ENCODE measurements at places on chromosomes 7 and 10. TPM values are rescaled to one million over a fixed set of nuclear protein-coding genes. Genes with fewer than 3 reads are reported as not detected.
A peak's percentile ranks its signal among the peaks of the same experiment; 100 is the strongest.

The ACSM6 gene
- 0.50 TPM for polyA plus RNA-seq

The HOXA9 gene
- polyA plus RNA-seq = 95.8 TPM

The CALHM1 gene
- polyA plus RNA-seq = 0.06 TPM

GRCh38 chr10:122191936-122192541, 79.1 kb upstream of the BTBD16 start:
- peak; percentile 25 for DNase-seq

DNA sequence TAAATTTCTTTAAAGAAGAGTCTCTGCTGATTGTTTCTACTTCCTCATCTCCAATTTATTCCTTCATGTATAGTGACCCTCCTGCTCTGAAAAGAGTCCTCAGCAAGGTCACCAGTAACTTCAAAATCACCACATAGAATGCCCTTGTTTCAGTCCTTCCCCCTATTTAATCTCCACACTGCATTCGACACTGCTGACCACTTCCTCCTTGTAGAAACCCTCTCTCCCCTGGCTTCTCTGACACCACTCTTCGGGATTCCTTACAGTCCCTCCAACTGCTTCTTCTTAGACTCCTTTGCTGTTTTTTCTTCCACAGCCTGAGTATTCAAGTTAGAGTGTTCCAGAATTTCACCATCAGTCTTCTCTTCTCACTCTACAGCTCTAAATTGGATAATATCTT, 89.5 kb downstream of the VPS41 start:
- no peak for DNase-seq

- DNase-seq = no peak
Observed at GRCh38 chr7:76095908-76096307, 48.0 kb downstream of the MDH2 start.

The KCND2 gene
- 12.5 TPM for polyA plus RNA-seq

- DNase-seq = no peak
Observed at GRCh38 chr7:115572111-115572510, 458.5 kb downstream of the TFEC start.

DNA sequence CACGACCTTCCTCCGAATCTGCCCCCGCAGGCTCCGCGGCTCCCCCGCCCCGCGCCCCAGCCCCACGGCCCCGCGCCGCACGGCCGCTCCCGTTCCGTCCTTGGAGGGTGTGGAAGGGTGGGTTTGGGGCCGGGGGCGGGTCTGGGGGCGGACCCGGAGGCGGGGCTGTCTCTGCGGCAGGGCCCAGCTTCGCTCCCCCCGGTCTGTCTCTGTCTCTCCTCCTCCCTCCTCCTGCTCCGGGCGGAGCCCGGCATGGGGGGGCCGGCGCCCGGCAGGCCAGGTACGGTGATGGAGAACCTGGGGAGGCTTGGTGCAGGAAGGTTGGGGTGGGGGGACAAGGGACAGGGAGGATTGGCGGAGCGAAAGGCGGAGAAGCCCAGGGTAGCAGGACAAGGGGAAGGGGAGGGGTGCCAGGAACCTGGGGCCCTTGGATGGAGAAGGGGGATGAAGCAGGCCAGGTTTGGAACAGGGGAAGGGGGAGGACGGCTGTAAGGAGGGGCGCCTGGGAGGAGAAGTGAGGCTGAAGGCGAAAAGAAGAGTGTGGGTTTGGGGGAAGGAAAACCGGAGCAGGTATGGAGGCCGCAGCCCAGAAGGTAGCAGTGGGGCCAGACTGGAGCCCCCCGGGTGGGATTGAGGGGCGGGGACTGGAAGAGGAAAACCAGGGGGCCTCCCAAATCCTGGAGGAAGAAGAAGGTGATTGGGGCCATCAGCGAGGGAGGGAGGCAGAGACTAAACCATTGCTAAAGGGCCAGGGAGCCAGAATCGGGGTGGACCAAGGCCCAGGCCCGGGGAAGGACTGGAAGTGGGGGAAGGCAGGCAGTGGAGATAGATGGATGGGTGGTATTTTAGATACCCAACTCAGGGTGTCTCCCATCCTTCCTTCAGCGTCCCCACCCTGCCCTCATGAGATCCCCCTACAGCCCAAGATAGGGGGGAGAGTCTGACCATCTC, at the start of gene NYAP1:
NYAP1 (plus strand) TSS at position 206 of the 951 bp plus-strand sequence. CDS start 1,385 bp downstream, outside the sequence.
- DNase-seq = no peak

GRCh38 chr7:99267481-99267840, 5.2 kb upstream of the MYH16 start:
- no peak for DNase-seq

The SPDYE5 gene
- 3.1 TPM for polyA plus RNA-seq

- DNase-seq = no peak
Observed at GRCh38 chr10:4771554-4772201, 54.3 kb upstream of the AKR1E2 start.

DNA sequence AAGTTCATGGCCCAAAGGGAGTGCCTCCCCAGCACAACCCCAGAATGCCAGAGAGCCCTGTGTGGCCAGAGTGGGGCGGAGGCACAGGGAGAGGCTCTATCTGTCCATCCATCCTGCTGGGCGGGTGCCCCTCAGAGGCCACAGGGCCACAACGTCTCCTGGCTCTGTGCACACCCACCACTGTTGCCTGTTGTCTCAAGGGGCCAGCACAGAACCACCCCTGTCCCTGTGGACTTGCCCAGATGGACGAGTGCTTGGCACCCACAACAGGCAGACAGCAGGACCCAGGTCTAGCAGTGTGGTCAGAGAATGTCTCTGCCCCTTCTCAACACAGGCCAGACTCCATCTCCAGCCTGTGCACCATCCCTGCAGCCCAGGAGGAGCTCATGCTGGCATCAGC, 92.8 kb downstream of the PAXIP1 start:
- no peak for DNase-seq

DNA sequence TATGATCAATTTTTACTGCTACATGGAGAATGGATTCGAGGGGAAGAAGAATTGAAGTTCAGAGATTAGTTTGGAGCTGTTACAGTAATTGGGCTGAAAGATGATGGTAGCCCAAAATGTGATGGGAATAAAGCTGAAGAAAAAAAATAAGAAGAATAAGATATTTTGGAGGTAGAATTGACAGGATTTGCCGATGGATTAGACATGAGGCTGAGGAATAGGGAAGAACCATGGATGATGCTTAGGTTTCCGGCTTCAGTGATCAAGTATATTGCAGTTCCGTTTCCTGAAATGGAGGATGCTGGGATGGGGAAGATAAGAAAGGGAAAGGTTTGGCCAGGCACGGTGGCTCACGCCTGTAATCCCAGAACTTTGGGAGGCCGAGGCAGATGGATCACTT, 38.9 kb upstream of the FHIP2A start:
- no peak for DNase-seq

The SLC26A4 gene
- polyA plus RNA-seq = 3.2 TPM

DNA sequence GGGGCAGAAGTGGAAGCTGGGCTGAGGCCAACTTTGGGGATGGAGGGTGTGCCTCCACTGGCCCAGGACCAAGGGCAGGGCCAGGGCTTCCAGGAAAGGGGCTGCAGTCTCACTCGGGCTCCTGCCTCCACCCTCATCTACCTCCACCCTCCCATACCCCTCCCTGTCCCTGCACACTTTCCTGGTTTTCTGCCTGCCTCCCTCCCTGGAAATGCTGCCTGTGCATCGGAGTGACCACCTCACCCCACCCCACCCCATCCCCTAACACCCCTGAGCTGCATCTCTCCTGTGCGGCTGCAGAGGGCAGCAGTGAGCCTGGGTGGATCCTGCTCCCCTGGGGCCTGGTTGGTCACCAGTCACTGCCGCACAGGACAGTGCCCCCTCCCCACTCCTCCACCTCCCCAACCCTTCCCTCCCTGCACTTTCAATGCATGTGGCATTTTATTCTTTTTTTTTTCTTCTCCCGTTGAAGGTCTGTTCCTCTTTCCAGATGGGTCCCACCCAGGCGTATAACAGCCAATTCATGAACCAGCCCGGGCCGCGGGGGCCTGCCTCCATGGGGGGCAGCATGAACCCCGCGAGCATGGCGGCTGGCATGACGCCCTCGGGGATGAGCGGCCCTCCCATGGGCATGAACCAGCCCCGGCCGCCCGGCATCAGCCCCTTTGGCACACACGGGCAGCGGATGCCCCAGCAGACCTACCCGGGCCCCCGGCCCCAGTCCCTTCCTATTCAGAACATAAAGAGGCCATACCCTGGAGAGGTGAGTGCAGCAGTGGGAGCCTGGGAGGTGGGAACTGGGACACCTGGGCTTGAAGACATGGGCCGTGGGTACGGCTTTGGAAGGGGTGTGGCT, 54.1 kb upstream of the PPIF start:
- DNase-seq = no peak

DNA sequence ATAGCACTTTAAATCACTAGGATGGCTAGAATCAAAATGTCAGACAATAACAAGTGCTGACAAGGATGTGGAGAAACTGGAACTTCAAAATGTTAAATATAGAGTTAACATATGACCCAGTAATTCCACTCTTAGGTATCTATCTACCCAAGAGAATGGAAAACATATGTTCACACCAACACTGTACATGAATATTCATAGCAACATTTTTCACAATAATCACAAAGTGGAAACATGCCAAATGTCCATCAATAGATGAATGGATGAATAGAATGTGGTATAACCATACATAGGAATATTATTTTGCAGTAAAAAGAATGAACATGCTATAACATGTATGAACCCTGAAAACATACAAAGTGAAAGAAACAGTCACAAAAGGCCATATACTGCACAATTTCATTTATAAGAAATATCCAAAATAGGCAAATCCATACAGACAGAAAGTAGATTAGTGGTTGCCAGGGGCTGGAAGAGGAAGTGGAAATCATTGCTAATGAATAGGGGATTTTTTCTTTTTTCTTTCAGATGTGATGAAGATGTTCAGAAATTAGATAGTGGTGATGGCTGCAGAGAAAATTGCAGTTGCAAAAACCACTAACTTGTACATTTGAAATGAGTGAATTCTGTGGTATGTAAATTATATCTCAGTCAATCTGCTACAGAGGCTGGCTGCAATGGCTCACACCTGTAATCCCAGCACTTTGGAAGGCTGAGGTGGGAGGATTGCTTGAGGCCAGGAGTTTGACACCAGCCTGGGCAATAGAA, 93.0 kb downstream of the CPVL start:
- DNase-seq = no peak

GRCh38 chr10:18875477-18875876, 173.1 kb upstream of the MALRD1 start:
- DNase-seq = no peak

- no peak for DNase-seq
Observed at GRCh38 chr7:125375942-125376341, 446.3 kb upstream of the POT1 start.

The PANK1 gene
- 46.0 TPM for polyA plus RNA-seq

- no peak for DNase-seq
Observed at GRCh38 chr7:74074770-74075169, 8.8 kb upstream of the LIMK1 start.

- no peak for DNase-seq
Observed at GRCh38 chr7:103116511-103116910, 32.4 kb downstream of the NAPEPLD start.

DNA sequence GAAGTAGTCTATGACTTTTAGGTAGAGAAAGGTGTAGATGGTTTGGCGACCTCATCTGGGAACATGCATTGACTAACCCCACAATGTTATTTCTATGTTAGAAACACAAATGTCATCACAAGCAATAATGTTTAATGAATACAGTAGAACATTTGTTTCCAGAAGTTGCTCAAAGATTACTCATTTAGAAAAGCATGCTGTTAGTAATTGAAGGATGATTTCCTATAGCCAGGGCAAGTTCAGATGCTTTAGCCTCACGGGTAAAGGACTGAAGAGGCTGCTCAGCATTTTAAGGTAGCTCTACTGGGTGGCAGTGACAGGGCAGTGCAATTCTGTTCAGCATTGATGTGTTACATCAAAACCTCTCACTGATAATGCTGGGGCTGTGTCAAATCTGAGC, 199.3 kb upstream of the FZD1 start:
- DNase-seq = no peak

GRCh38 chr10:10609379-10609955, 408.2 kb upstream of the CELF2 start:
- DNase-seq = no peak

All from left renal pelvis (tissue), 4 donors.